ENCODE measurements at places on chromosomes 11 and 22. TPM values are rescaled to one million over a fixed set of nuclear protein-coding genes. Genes with fewer than 3 reads are reported as not detected.

The DLG2 gene
- total RNA-seq = 3.4 TPM

The APOBEC3C gene
- 124 TPM for total RNA-seq

The HORMAD2 gene
- total RNA-seq = not detected

The SORL1 gene
- total RNA-seq = 179 TPM

The DGCR6 gene
- total RNA-seq = 2.8 TPM

The OR5P2 gene
- not detected for total RNA-seq

The KCNA4 gene
- not detected for total RNA-seq

The DMC1 gene
- 8.3 TPM for total RNA-seq

The OR2AT4 gene
- not detected for total RNA-seq

The TSSK2 gene
- total RNA-seq = not detected

The NRGN gene
- total RNA-seq = 4.0 TPM

GRCh38 chr11:88246696-88247095, 71.5 kb upstream of the RAB38 start:
- DNase-seq = no peak

DNA sequence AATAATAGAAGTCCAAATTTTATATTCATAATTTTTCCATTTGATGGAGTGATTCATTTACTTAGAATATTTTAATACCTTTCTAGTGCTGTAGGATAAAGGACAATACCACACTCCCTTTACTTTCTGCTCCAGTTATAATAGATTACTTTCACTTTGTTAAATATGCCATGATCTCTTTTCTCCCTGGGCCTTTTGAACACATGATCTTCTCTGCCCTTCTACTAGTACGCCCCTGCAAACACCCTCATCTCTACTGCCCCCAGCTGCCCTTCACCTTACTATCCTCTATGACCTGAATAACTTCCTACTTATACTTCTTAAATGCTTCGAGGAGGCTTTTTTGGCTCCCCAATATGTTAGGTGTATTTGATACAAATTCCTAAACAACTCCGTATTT, 177.3 kb downstream of the GUCY1A2 start:
- DNase-seq = no peak

DNA sequence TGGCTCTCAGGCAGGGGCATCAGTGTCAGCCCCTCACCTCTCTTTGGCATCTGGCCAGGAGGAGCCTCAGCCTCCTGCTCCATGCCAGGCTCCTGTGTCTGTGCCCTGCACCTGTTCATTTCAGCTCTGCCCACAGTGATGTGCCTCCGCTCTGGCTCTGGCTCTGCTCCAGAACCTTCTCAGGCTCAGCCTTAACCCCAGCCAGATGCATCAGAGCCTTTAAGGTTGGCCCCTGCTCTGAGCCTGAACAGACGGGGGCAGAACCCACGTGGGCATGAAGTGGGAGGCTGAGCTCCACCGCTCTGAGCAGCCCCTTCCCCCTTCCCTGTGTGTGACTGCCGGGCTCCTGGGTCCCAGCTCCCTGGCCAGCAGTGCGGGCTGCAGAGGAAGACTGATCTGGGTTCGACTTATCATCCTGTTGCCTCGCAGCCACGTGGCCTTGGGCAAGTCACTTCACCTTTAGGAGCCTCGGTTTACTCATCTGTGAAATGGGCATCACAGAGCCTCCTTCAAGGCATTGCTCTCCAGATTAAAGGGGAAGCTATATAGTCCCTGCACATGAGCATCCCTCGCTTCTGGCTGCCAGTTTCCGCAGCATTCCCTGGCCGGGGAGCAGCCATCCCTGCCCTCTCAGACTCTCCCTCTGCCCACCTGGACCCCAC, 44.7 kb upstream of the RTL6 start:
- no peak for DNase-seq

DNA sequence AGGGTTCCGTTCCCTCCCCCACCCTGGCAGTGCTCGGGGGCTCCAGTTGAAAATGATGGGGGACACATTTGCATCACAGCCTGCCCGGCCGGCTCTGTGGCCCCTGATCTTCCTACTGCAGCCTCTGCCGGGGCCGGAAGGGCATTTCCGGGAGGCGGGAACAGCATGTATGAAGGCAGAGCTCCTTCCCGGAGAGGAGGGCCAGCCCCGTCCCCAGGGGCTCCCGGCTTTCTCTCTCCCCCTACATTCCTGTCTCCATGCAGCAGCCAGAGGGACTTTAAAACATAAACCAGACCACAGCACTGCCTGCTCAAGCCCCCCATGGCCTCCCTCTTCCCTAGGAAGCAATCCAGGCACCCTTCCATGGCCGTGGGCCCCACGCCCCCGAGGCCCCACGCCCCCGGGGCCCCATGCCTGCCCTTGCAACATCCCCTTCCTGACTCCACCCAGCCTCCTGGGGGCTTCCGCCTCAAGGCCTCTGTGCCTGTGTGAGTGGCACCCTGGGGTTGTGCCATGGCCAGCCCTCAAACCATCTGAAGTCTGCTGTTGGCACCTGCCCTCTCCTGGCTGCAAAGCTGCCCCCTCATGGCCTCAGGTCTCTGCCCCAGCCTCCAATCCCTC, 73.1 kb downstream of the CDKN1C start:
- DNase-seq = no peak

- no peak for DNase-seq
Observed at GRCh38 chr11:120928627-120929026, 95.3 kb upstream of the TBCEL start.

GRCh38 chr11:77039491-77040400, 5.5 kb downstream of the B3GNT6 start:
- peak; percentile 66 for DNase-seq

GRCh38 chr22:20656902-20657836, 116.7 kb upstream of the SERPIND1 start:
- no peak for DNase-seq

GRCh38 chr22:40270748-40271373, 75.4 kb upstream of the ADSL start:
- no peak for DNase-seq

DNA sequence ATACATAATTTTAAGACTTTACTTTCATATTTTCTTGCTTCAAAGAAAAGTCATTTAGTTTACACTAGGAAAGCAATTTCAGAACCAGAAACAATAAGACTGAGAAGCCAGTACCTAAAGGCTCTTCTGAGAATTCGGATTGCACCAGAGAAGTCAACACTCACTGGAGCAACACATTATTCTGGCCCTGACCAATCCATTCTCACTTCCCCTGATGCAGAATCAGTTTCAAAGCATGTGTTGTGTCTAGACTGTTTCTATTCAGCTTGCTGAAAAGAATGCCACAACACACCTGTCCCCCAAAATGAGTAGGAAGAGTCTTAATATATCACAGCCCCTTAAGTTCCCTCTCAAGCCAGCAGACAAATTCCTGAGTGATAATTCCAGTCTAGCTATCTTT, 1074.3 kb upstream of the TENM4 start:
- no peak for DNase-seq

GRCh38 chr11:7927635-7928034, 3.4 kb downstream of the OR10A6 start:
- DNase-seq = no peak

- peak; percentile 79 for DNase-seq
Observed at GRCh38 chr22:43151251-43152002, at the start of gene TSPO. TSS of gene TSPO (plus strand) at chr22:43151559. CDS start at chr22:43159239, 7,680 bp downstream.

GRCh38 chr11:115222218-115222862, 281.9 kb downstream of the CADM1 start:
- no peak for DNase-seq

- DNase-seq = no peak
Observed at GRCh38 chr11:42249956-42250355, 790.5 kb upstream of the LRRC4C start.

GRCh38 chr11:59900366-59901126, 22.0 kb downstream of the OOSP3 start:
- DNase-seq = no peak

DNA sequence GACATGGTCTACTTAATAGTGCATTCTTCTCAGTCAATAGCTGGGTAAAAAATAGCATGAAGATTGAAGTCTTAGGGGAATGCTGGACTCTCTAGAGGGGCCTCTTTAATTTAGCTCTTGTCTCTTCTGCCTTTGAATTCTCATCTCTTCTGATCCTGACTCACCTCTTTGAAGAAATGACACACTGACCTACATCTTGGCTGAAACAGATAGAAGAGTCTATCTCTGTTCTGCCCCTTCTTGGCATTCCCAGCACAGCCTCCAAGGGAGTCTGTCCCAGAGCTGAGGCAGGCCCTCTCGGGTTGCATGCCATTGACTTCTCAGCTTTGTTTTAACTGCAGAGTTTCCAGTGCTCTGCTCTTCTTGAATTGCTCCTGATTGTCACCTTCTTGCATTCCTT, 55.7 kb downstream of the PTPRJ start:
- no peak for DNase-seq

GRCh38 chr11:86938900-86939880, 16.0 kb downstream of the FZD4 start:
- no peak for DNase-seq

DNA sequence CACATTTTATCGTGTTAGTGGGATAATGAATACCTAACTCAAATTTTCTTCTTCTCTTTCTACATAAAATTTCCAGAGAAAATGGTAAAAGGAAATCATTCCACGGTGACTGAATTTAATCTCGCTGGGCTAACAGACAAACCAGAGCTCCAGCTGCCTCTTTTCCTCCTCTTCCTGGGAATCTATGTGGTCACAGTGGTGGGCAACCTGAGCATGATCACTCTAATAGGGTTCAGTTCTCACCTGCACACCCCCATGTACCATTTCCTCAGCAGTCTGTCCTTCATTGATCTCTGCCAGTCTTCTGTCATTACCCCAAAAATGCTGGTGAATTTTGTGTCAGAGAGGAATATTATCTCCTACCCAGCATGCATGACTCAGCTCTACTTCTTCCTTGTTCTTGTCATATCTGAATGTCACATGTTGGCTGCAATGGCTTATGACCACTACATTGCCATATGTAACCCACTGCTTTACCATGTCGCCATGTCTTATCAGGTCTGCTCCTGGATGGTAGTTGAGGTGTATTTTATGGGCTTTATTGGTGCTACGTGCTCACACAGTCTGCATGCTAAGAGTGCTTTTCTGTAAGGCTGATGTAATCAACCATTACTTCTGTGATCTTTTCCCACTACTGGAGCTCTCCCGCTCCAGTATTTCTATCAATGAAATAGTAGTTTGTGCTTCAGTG, 24.1 kb downstream of the OR10D3 start:
- DNase-seq = no peak

DNA sequence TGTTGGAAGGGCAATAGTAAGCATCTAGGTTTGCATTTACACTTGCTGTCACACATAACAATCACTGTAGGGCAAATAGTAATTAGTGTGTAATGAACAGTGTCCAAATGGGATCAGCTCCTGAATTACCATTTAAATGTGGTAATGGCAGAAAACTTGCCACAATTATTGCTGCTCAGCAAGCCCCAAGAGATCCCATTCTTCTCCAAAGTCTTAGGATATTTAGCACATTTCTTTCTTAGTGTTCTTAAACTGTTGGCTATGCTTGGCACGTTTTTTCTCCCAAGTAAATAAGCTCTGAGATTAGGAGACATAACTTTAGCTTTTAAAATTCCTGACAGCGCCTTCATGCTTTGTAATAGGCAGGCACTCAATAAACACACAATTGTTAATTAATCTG, 1037.0 kb downstream of the DLG2 start:
- no peak for DNase-seq

DNA sequence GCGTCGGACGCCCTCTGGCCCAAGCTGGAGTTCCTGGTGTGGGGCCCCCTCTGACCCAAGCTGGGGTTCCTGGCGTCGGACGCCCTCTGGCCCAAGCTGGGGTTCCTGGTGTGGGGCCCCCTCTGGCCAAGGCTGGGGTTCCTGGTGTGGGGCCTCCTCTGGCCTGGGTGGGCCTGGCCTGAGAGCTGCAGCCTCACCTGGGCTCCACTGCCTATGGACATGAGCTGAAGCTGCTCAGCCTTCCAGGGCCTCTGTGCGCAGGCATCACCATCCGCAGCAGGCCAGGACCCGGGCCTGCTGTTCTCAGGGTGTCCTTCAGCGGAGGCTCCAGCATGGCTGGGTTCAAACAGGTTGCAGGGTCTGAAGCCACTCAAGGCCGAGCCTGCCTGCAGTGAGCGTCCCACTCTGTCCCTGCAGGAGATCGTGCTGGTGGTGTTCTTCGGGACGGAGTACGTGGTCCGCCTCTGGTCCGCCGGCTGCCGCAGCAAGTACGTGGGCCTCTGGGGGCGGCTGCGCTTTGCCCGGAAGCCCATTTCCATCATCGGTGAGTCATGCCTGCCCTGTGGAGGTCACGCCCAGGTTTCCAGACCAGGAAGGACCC, 125.5 kb downstream of the KCNQ1 start:
- DNase-seq = peak; percentile 25

GRCh38 chr11:46351148-46351547, 3.9 kb downstream of the DGKZ start:
- no peak for DNase-seq
